Hypothalamus (tissue), 51 donors: ENCODE measurements at places on chromosomes 2 and 18.

GRCh38 chr2:230986520-230987136 lies 9.3 kb upstream of the SPATA3 start:
- no peak for DNase-seq

DNA sequence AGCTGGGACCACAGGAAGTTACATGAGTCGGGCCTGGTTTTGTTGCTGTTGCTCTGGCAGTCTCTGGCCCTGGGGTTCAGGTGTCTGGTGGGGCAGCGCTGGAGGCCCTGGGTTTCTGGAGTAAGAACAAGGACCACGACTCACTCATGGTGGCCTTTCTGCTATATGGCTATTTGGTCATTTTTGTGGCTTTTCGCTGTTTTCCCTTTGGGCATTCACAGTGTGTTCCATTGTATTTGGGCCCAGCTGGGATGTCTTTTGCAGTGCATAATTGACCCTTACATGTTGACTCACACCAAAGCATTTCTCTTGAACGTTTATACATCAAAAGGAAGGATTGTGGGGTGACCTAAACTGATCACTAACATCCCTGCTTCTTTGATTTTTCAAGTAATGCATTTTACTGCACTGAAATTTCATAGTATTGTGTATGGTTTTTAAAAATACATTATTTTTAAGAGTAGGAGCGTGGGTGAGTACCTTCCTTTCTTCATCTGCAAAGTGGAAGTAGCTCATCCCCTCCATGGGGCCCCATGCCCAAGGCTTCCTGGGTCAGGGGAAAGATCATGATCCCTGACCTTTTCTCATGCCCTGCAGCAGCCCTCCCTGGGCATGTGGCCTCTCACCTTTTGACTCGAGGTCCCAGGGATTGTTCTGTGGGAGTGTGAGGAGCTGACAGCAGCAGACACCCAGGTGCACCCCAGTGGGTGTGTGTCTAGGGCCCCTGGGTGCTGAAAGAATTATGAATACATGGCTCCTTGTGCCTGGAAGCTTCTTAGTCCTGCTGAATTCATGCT lies 225.5 kb downstream of the AGAP1 start:
- no peak for DNase-seq

DNA sequence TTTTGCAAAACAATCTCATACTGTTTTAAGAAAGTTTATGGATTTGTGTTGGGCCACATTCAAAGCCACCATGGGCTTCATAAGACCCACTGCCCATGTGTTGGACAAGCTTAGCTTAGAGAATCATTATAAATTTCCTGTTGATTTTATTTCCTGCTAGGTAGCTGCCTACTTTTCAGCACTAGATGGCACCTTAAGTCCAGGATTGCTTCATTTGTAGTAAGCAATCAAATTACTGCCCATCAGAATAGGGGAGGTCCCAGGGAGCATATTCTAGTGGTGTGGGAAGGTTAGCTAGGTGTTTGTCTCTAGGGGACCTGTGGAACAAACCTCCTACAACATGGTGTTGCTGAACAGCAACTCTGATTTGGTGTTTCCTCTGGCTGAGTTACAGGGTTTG lies 11.0 kb upstream of the DCDC2C start:
- DNase-seq = no peak

DNA sequence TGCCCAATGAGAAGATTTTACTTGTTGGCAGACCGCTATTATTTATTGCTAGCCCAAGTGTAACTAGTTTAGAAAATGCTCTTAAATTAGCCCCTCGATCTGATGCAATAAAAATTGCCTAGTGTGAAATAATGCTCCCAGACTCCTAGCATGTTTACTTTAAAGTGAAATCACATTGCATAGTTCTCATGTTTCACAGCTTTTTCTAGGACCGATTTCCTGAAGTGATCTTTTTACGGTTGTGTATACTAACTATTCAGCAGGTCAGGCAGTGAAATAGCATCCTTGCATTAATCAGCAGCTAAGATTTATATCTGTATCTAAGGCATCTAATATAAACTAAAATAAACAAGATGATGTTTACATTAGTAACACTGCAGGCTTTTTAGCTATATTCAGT lies 52.4 kb downstream of the PMS1 start:
- DNase-seq = no peak

DNA sequence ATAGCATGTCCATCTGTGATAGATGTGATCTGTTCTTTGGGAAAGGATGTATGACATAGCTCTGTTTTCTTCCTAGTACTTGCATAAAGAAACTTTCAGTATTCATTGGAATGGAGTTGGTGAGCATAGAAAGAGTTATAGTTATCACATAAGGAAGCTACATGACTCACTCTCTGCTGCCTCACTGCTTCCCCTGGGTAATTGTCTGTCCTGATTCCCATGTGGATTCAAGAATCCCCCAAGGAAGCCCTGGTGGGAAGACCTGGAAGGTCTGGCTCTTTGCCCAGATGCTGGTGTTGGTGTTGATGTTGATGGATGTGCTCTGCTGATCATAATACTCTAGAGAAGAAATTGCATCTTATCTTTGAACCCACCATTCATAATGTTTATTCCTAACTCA lies 60.6 kb downstream of the PTPN4 start:
- no peak for DNase-seq

DNA sequence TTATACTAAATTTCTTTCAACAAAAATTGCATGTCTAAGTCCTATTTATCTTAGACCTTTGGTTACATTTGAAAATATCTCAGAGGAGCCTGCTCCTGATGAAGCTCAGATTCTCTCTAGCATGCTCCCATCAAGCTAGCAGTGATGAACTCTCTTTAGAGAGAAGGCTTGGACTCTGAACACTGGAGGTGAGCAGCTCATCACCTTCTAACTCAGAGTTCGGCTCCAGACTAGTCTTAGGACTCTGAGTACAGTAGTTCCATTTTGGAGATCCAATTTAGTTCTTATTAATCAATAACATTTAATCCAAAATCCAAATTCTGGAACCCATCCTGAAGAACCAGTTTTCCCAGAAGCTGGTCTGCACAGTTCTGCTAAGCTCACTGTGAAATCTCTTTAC lies 107.8 kb downstream of the CACNB4 start:
- no peak for DNase-seq

- DNase-seq = no peak
Observed at GRCh38 chr2:232874677-232875223, 4.7 kb downstream of the SNORC start.

GRCh38 chr2:10598501-10598900 lies 91.3 kb downstream of the NOL10 start:
- DNase-seq = no peak

DNA sequence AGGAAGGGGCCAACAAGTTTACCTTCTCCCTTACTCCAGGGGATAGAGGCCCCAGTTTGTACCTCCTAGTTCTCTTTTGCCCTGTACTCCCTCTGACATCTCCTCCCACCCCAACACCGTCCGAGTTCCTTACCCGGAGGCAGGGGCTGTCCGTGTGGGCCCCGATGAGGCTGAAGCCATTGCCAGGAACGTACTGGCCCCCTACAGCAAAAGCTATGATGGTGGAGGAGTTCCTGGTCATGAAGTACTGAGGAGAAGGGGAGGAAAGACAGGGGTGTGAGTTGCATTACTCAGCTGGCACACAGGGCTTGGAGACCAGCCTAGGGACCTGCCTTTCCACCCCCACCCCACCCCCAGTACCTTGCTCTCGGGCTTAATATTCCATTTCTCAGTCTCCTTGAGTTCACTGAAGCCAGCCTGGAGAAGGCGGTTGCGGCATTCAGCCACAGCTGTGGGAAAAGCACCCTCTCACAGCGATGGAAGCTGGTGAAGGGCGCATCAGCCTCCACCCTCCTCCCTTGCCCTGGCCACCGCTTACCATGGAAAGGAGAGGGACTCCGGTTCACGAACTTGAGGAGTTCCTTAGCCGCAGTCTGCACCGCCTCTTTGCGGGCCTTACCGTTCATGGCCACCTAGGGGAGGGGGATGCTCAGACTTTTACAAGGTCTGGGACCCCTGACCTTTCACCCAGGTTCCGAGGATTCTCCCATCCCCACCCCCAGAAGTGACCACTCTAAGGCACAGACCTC lies 1.0 kb downstream of the DNPEP start:
- DNase-seq = no peak

GRCh38 chr2:137929519-137929916 lies 34.8 kb upstream of the HNMT start:
- no peak for DNase-seq

GRCh38 chr2:127597046-127597983 lies 48.6 kb upstream of the GPR17 start:
- no peak for DNase-seq

DNA sequence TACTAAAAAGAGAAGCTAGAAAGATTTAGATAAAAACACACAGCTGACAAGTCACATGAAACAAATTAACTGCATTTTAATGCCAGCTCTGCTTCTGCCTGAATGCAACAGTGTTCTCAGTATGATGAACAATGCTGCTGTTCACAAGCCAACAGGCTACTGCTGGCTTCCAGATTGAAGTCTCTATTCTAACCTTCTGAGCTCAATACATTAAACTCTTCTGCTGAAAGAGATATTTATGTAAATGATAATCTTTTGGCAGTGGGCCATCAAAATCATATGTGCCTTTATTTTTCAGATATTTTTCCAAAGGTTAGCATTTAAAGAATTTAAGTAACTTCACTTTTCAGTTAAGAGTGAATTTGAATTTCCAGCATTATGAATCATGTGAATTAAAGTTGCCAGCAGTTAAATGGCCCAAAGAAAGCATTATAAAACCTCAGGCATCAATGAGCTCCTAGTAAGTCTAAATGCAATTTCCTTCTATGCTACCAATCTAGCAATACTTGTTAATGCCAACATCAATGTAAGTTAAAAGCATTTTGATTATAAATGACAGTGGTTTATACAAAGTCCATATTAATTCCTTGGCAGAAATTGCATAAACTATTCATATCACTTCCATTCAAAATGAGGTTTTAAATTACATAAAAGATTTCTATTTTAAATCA lies 72.4 kb downstream of the ID2 start:
- peak; percentile 44 for DNase-seq

- DNase-seq = no peak
Observed at GRCh38 chr2:205545971-205546816, 136.1 kb upstream of the NRP2 start.

DNA sequence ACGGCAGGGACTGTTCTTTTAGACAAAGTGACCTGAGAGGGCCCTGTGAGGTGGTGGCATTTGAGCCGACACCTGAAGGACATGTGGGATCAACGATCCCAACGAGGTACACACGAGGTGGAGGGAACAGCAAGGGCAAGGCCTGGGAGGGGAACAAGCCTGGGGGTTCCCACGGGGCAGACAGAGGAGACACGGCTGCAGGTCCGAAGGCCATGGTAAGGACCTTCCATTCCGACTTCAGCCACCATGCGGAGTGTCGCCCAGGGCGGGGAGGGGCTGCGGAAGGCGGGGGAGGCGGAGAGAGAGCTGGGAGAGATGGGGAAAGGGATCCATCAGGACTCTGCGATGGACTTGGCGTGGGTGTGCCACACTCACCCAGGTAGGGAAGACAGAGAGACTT lies 151.8 kb downstream of the HDAC4 start:
- no peak for DNase-seq

- DNase-seq = no peak
Observed at GRCh38 chr2:42185220-42185921, 16.2 kb downstream of the EML4 start.

GRCh38 chr2:44118257-44118656 lies 50.4 kb upstream of the PPM1B start:
- no peak for DNase-seq

DNA sequence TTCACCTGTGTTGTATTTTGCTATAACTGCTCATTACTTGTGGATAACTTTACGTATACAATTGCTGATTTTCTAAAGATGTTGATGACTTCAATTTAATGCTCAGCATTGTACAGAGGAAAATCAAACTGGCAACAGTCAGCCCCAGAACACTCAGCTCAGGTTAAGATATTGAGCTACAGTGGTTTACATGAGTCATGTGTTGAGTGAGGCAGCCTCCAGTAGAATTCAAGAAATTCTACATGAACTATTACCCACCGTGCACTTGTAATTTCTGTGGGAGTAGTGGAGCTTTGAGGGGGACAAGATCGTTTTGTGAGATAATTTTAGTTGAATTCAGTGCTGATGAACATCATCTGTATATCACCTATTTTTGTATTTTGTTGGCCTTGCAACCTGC lies 292.3 kb downstream of the ALPK2 start:
- DNase-seq = no peak

DNA sequence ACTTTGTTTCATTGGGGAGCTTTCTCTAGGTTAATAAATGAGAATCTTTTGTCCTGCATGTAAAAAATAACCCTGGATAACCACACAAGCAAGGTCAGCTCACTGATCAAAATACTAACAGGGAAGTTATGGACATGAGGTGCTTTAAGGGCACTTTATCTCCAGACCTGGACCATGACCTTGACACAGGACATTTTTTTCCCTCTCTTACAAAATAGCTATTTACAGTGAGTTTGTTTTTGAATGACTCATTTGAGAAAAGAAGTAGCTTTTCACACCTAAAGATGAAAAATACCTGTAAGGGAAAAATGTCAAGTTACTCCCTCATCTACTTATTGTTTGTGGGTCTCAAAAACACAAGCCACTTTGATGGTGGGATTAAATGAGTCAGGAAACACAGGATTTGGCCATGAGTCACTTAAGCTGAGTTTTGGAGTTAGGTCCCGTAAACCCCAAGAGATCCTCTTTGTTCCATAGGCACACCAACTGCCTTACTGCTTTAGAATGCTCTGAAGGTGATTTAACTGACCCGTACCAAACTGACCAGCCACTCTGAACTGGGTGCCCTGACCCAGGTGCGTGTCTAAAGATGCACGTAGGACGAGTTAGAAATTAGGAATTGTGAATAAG lies 479.3 kb upstream of the NXPH2 start:
- DNase-seq = no peak

DNA sequence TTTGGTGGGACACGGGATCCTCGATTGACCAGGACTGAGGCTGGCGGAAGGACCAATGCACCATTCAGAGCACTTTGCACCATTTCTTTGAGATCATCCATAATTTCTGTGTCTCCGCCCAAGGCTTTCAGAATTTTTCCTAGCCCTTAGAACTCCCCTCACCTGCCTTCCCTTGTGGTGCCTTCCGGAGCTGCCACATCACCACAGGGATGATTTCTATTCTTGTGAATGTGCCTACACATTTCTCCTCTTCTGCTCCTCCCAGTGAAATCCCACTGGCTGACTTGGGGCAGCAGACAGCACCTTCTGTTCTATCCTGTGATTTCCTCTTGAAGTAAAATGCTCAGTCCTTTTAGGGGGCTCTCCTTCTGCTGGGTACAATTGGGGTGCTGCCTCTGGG lies 11.2 kb downstream of the ACOXL start:
- DNase-seq = no peak

- no peak for DNase-seq
Observed at GRCh38 chr18:35282353-35282752, 7.7 kb downstream of the ZSCAN30 start.

DNA sequence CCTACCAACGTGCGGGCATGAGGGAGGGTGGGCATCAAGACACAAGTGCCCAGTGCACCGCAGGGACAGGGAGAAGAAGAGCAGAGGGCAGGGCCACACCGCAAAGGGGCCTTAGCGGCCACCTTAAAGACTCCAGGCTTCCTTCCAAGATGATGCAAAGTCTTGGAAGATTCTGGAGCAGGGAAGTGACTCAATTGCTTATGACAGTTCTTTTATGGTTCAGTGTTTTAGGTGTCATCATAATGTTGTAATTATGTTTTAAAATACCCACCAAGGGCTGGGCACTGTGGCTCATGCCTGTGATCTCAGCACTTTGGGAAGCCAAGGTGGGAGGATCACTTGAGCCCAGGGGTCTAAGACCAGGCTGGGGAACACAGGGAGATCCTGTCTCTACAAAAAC lies 44.5 kb upstream of the SEMA4C start:
- no peak for DNase-seq

- DNase-seq = no peak
Observed at GRCh38 chr2:202609381-202610145, 25.2 kb upstream of the FAM117B start.

- no peak for DNase-seq
Observed at GRCh38 chr2:25401307-25402026, 59.7 kb upstream of the DNMT3A start.
